8988T (cell line): ENCODE measurements at places on chromosomes 2 and 18.

- DNase-seq = no peak
These were observed 23.8 kb upstream of the HNRNPA3 start for GRCh38 chr2:177188482-177189469.

DNA sequence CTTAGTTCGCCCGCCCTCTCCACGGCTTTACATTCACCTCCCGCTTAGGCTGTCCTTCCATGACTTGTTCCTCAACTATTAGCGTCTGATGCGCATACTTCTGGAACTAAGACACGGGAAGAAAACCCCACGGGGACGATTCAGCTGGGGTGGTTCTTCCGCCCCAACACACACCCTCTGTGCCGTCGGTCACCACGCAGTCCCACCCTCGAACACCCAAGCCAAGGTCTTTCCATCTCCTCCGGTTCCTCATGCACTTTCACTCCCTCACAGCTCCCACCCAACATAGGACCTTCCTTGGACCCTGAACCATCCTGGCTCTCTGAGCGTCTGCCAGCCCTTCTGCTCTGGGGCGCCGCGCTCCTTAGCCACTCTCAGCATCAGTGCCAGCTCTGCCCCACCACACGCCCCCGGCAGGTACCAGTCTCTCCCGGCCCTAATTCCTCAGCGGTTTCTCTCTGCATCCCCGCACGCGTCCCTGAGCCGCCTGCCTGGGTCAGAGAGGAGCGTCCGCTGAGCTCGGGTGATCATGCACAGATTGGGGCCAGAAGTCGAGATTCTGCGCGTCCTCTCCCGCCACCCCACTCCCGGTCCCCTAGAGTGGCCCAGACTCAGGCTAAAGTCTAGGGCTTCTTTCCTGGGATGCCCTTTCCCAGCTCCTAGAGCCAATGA, 522 bp upstream of the SRD5A2 start:
- DNase-seq = no peak

DNA sequence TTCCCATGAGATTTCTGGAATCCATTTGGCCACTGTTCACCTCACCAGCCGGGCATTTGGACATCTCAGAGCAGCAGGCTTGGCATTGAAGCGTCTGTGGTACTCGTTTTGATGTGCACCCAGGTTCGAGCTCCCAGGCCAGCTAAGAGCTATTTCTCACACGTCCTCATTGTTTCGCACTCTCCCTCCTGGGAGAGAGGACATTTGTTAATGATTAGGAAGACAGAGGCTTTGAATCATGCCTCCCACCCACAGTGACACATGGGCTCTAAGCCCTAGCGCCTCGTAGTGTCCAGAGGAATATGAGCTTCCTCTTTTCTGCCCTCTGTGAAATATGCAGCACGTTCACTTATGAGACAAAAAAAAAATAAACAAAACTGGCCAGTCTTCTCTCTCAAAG, 361.8 kb downstream of the RND3 start:
- DNase-seq = no peak

DNA sequence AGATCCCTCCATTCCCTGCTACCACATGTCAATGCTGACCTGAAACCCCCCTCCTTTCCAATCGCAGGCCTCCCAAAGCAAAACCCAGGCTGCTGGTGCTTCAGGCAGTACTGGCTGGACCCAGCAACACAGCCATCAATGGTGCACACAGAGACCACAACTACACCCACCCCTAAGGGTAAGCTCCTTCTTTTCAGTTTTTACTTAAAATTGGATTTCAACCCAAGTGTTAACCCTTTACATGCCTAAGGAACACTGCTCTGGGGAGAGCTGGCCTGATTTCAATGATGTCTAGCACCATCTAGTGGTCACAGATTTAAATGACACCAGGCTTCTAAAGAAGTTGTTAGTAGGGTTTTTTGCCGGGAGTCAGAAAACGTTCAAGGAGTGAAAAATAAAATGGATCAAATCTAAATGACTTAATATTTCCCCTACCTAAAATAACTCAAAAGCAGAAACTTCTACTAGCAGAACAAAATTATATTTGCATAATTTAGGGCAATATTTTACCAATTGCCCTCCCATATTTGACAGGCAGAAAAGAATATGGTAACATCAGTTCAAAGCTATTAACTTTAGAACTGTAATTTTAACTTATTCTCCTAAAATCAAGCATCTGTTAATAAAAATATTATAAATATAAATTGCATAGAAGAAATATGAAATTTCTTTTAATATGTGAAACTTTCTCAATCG, 24.6 kb downstream of the FECH start:
- DNase-seq = no peak

DNA sequence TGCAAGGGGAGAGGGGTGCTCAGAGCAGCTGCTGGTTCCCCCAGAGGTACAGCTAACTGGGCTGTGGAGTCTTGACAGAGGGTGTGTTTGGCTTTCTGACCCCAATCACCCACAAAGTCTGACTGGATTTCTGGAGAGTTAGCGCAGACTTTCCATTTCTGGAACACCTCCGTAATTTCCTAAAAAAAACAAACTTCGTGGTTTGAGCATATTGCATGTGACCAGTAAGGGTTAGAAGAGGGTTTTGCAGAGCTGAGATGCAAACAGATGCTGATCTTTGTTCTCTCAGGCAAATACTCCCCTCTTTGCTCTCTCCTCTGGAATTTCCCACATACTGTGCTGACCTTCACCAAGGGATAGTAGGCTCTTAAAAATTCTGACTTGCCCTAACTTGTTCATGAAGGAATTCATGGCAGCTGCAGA, 44.5 kb upstream of the TMEM247 start:
- DNase-seq = no peak

DNA sequence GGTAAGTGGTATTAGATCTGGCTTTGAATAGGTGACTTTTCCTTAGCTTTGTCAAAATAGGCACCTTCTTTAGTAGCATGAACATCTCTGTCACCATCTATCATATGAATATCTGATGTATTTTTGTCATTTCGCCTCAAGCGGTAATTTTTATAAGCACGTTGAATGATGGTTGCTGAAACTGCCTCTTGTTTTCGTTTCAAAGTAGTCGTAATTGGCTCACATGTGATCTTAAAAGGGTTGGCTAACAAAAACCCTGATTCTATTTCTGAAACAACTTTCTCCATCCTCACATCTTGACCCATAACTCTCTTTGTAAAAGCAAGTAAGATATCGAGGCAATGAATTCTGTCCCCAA, 29.8 kb upstream of the SCN9A start:
- no peak for DNase-seq
